Esophagus muscularis mucosa (tissue), 4 donors: ENCODE measurements at places on chromosomes 6 and 20.

- no peak for DNase-seq
Measured at GRCh38 chr20:61949714-61950640, 115.7 kb downstream of the TAF4 start.

DNA sequence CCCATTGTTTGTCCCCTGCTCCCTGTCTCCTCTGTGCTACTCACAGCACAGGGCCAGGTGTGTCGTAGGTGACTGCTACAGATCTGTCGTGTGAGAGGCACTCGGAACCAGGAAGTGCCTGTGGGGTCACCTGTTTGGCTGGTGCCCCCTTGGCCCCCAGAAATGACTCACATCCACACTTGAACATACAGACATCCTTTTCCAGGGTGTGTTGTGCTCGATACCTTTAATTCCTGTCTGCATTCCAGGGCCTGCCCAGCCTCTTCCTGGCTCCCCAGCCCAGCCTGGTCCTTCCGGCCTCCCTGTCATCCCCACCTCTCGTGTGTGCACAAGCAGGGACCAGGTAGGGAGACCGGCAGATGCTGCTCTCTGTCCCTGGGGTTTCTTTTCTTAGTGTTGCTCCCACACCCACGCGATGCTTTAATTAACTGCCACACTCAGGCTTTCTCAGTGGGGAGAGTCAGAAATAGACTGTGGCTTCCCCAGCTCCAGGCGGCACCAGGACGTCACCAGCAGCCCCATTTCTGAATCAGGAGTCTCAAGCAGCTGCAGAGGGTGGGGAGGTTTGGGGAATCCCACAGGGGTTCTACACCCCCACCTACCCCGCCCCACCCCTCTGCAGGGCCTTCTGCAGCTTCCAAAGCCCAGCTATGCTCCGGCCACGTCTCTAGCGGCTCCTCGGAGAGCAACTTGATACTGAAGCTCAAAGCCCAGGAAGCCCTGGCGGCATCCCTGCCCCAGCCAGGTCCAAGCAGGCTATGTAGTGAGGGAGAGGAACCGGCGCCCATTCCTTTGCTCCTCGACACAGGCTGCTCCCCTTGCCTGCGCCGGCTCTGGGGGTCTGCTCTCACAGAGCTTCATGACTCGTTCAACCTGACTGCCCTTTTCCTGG, 102.2 kb downstream of the SYCP2 start:
- DNase-seq, result peak; percentile 92

DNA sequence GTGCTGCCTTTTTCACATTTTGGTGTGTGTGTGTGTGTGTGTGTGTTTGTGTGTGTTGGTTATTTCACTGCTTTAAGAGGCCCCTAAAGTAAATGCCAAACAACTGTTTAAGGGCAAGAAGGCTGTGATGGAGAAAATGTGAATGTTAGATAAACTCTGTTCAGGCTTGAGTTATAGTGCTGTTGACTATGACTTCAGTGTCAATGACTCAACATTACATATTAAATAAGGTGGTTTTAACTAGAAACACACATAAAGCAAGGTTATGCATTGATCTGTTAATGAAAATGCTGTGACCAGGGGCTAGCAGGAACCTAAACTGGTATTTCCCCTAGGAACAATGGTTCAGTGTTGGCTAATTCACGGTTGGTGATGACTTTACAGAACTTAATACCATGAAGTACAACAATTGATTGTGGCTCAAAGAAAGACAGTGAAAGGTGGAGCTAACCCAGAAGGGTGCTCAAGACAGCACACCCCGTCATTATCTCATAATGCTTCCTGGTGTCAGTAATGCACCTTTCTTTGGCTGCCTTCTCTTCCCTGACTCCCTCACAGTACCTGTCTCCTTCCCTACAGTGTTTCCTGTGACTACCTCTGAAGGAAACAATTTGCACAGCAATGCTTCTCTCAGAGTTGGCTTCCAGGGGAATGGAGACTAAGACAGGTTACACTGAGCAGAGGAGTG, 116.1 kb downstream of the RIN2 start:
- no peak for DNase-seq

DNA sequence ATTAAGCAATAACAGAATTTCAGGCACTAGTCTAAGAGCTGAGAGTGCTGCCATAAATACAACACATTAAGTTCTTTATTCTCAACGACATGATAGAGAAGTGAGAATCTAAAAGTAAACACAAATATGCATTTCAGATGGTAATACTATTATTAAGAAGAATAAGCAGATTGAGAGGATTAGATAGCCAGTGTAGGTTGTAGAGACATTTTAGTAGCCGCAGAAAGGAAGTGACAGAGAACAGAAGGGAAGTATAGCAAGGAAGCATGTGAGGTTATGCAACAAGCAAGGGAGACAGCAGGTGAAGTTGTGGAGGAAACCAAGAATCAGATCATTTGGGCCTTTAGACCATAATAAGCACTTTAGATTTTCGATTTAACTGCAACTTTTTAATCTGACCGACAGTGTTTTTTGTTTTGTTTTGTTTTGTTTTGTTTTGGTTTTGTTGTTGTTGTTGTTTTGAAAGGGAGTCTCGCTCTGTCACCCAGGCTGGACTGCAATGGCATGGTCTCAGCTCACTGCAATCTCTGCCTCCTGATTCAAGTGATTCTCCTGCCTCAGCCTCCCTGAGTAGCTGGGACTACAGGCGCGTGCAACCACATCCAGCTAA, 737.0 kb upstream of the ADGRB3 start:
- DNase-seq, result no peak

- no peak for DNase-seq
Measured at GRCh38 chr6:124495665-124496190, 466.5 kb upstream of the RNF217 start.

- no peak for DNase-seq
Measured at GRCh38 chr6:167229586-167229985, 61.5 kb upstream of the UNC93A start.

- DNase-seq, result peak; percentile 64
Measured at GRCh38 chr6:138426500-138427123, 22.6 kb downstream of the HEBP2 start.

DNA sequence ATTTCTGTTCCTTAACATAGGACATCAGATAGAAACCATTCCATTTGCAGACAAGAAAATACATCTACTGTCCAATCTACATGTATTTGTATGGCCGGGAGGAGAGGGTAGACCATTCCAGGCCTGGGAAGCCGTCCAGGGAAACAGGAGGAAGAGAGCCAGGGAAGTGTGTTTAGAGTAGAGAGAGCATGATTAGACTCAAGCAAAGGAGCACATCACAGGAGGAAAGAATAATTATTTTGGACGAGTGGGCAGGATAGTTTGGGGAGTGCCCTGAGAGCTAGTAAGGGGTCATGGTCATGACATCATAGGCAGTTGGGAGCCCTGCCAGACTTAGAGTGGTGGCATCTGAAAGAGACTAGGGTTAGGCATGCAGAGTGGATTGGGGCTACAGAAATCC, 250.0 kb downstream of the HIVEP2 start:
- DNase-seq, result peak; percentile 42

GRCh38 chr20:49595811-49596561, 28.0 kb upstream of the PTGIS start:
- DNase-seq, result no peak
